ENCODE measurements at places on chromosomes 5 and 9.

- no peak for DNase-seq
These were observed 4.7 kb downstream of the ZFAND5 start for GRCh38 chr9:72360324-72360723.

GRCh38 chr5:138954257-138955012 is 79.3 kb upstream of the LRRTM2 start:
- no peak for DNase-seq

- DNase-seq, result no peak
These were observed 2.2 kb downstream of the ABHD17B start for GRCh38 chr9:71908825-71909224.

DNA sequence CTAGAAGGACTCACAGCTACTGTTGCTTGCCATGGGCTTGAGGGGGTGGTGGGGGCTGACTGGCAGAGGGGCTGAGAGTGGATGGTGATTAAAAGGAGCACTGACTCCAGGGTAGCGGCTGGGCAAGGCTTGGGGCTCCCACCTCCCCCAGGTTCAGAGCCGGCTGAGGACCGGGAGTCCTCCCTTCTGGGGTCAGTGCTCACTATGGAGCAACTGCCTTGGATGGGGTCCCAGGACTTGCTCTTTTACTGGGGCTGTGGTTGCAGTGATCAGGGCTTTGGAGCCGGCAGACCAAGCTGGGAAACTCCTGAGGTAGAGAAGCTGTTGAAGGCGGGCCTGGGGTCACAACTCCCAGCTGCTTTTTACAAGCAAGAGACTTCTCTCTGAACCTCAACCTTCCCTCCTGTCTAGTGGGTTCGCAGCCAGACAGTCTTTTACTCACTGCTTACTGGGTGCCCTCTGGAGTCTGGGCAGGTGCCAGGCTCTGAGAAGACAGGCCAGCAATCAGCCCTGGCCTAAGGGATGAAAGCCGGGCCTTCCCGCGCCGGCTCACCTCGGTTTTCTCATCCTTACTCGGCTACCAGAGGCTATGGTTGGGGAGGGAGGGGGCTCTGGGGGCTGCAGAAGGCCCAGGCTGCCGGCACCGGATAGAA is 795 bp upstream of the ASS1 start:
- no peak for DNase-seq

DNA sequence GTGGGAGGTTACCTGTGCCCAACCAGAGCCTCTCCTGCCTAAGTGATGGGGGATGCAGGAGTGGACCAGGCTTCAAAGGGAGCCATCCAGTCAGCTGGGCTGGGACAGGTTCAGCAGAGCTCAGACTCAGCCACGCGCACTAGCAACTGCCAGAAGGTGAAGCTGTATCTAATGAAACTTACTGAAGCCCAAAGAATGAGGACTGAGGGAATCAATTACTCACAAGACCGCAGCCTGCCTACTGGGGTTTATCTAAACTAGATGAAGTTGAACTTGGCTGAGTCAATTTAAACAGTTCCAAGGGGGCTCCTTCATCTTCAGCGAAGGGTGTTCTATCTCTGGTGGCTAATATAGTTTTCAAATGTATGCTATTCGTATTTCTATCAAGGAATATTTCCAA is 11.4 kb downstream of the HAND1 start:
- DNase-seq, result no peak

GRCh38 chr9:76651119-76651705 is 113.0 kb upstream of the PCA3 start:
- no peak for DNase-seq

- DNase-seq, result no peak
These were observed 157.4 kb downstream of the TTLL11 start for GRCh38 chr9:121935739-121936138.

DNA sequence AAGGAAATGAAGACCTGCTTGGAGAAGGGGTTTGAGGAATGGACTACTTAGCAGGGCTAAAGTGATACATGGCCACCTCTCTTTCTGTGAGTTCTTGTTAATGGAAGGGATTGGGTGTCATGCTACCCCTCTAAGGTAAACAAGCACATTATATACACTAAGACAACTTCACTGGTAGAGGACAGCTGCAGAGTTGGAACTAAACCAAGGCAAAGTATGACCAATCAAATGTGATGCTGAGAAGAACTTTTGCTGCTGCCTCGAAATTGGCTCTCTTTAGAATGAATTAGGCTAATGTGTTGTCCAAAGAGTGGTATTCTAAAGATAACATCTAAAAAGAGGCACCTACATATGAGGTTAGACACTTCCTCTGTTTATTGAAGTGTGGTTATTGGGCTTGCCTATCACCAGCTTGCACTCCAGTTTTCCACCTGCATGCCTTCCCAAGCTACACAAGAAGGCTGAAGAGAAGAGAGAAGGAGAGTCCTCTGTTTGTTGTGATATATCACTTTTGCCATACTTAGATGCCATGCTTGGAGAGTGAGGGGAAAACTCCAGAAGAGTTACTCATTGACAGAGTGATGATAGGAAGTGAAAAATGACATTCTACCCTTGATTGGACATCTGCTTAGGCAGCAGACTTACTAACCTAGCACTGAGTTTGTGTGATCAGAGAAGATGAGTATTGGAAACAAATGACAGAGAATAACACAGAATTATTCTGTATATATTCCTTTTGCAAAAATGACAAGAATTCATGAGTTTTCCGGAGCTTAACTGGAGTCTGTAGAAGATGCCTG is 536.1 kb downstream of the ZNF608 start:
- no peak for DNase-seq

- no peak for DNase-seq
These were observed 178.0 kb downstream of the GAPVD1 start for GRCh38 chr9:125439434-125440272.

DNA sequence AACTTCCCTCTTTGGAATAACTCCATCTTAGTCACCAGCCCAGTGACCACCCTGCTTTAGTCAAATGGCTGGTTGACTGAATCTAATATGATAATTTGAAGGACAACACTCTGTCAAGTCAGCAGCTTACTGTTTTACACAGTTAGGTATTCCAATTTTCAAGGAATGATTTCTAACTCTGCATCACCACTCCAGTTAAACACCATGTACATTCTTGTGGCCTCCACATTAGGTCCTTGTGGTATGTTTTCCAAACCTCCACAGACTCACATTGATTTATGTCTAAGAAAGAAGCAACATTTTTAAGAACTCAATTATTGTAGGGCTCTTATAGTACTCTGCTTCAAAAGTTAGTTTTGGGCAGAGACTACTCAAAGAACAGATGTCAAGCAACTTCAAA is 110.7 kb downstream of the TLE1 start:
- no peak for DNase-seq

DNA sequence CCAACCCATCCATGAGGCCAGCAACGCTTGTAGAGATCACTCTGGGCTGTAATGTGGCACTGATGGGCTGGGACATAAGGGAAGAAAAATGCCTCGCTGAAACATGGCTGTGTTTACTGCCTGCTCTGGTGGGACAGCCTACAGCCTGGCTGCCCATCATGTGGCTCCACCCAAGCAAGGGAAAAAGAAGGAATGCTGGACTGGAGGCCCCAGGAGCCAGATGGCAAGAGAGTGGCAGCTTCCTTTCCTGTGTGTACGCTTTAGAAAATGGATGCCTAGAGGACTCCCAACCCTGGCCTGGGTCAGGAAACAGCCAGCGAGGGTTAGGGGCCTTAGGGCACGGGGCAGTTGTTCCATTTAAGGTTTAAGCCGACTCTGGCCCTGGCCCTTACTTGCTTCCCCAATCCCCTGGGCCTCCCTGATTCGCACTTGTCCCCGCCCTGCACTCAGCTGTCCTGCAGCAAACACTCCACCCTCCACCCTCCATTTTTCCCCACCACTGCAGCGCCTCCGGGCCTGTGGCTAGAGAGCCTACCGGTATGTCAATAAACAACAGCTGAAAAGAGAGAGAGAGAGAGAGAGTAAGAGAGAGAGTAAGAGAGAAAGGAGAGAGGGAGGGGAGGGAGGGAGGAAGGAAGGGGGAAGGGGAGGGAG is 819.4 kb downstream of the SEMA5A start:
- no peak for DNase-seq

DNA sequence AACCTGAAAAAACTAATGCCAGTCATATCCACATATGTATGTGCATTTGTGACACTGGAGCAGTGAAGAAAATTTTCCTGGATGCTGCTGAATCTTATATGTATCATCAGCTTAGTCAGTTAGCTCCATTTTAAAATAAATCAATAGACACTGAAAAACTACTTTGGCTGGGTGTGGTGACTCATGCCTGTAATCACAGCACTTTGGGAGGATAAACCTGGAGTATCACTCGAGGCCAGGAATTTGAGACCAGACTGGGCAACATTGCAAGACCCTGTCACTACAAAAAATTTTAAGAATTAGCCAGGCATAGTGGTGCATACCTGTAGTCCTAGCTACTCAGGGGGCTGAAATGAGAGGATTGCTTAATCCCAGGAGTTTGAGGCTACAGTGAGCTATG is 511.0 kb upstream of the TLE4 start:
- no peak for DNase-seq

DNA sequence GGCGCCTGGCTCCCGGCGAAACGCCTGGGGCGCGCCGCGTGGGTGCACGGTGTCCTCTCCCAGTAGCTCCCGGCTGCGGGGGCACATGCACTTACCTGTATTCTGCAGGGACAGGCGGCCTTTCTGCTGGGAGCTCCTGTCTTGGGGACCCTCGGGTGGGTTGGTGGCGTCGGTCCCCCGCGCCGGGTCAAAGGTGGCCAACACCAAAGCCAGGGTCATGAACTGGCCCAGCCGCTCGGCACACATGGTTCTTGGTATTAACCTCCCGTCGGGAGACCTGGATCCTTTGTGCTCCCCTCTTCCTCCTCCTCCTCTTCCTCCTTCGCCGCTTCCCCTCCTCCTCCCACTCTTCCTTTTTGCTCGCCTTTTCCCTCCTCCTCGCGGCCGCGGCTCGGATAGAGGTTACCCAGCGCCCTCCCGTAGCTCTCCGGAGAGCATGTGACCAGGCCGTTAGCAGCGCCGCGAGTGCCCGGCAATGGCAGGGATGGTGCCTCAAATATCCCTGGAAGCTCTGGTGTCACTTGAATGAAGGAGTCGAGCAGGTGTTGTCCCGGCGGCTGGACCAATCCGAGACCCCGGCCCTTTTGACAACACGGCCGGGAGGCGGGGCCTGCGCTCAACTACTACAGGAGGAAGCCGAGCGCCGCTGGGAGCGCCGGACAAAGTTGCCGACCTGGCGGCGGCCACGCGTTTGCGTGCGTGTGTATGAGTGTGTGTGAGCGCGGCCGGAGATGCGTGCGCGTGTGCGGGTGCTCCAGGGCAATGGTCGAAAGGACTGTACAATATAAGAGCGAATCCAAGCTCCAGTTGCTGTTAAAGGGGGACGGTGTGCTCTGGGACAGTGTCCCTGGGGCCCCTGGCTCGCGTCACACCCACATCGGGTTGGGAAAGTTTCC is at the start of gene STC2:
Gene STC2 (minus strand): TSS at position 467 of the 896 bp plus-strand sequence. CDS start 221 bp downstream, at position 246.
- DNase-seq, result no peak

DNA sequence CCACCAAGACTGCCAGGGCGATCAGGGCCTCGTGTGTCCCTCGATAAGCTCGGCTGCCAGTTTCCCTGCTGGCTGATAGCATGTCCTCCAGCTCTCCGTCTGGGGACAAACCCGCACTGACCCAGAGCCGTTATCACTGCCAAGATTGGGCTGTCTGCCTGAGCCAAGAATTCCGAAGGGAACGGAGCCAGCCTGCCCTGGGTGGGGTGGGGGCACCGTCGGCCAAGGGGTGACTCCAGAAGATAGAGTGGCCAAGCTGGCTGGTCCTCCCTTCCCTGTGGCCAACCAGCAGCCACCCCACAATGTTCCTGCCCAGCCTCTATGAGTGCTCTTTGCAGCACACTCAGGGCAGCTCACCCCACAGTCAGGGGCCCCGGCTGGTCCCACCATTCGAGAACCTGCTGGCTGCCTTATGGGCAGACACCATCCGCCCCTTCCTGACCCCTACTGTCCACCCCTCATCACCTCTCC is 29.4 kb downstream of the HRH2 start:
- DNase-seq, result no peak

All from esophagus squamous epithelium (tissue), 5 donors.